ENCODE measurements at places on chromosomes 2 and 18.

DNA sequence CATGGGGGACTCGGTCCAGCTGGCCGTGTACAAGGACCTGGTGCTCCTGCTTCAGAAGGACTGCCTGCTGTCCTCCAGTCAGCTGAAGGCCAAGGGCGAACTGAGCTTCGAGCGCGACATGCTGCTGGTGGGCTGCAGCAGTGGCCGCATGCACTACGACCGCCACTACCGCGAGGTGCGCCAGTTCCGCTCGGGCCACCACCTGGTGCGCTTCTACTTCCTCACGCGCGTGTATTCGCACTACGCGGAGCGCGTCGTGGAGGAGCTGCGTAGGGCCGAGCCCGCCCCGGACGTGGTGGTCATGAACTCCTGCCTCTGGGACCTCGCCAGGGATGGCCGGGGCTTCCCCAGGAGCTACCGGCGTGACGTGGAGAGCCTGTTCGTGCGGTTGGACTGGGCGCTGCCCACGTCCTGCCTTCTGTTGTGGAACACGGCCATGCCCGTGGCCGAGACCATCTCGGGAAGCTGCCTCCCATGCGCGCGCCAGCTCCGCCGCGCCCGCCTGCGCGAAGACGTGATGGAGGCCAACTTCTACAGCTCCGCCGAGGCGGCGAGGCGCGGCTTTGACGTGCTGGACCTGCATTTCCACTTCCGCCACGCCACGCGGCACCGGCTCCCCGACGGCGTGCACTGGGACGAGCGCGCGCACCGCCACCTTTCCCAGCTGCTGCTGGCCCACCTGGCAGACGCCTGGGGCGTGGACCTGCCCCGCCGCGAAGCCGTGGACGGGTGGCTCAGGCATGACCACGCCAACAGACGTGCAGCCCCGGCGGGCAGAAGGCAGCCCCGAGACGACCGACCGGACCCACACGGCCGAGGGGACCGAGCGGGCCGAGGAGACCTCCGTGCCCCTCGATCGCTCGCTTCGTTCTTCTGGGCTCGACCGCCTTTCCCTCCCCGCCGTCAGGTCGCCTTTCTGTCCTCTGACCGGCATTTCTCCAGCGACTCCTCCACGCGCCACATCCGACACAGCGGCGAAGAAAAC, 293.9 kb upstream of the ERBB4 start:
- DNase-seq: no peak

DNA sequence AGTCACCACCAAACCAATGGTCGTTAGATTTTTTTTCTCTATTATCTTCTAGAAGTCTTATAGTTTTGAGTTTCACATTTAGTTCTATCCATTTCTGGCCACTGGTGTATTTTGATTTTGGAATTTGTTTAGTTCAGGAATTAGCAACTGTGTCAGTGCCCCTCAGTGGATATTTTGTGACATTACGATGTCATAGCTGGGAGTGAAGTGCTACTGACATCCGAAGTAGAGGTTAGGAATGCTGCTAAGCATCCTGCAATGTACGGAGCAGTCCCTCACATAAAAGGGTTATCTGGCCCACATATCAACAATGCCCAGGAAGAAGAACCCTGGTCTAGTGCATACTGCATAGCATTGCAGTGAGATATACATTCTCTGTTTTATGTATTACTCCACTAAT, 157.4 kb upstream of the RGPD4 start:
- DNase-seq: no peak

DNA sequence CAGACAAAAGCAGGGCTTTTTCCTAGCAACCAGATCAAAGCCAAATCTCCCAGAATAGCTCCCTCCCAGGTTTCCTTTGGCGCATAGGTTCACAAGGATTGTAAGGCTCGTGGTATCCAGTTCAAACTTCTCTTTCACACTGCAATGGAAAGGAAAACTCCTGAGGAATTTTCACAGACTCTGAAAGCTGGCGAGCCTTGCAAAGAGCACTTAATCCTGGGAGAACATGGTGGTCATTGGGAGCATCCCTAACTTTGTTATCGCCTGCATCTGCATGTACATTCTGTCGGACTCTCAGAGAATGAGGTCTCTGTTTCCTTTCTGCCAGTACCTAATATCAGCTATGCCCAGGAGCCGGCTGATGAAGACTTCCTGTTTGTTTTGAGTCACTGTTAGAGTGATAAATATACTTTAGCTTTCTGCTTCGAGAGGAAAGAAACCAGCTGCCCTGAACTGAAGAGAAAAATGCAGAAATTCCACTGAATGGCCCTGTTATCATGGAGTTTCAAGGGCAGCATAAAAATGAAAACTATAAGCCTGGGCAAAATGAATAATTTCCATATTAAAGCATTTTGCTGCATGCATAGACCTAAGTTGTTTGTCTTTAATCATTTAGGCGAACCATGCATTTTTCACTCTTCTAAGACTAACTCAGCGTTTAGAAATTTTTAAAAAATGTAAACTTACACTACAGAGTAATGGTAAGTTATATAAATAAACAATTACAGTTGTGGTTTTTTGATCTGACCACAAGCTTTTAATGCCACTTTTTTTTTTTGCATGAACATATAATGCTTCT, 76.4 kb upstream of the ZEB2 start:
- DNase-seq: no peak

GRCh38 chr2:14722904-14723570, 90.5 kb downstream of the LRATD1 start:
- no peak for DNase-seq

DNA sequence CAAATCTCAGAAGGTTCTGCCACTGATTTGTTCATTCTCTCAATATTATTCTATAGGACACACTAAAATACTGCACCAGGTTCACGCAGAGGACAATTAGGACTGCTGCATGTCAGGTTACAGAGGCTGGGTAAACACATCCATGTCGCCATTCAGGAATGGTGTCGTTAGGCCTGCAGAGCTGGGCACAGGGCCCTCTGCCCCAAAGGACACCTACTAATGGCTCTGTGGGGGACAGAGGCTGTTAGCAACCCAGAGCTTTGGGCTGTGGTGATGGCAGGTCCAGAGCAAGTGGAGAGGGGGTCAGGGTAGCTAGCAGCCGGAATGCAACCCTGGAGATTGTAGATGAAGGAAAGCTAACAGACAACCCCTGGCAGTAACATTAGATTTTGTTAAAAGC, 115.9 kb downstream of the TTC32 start:
- no peak for DNase-seq

DNA sequence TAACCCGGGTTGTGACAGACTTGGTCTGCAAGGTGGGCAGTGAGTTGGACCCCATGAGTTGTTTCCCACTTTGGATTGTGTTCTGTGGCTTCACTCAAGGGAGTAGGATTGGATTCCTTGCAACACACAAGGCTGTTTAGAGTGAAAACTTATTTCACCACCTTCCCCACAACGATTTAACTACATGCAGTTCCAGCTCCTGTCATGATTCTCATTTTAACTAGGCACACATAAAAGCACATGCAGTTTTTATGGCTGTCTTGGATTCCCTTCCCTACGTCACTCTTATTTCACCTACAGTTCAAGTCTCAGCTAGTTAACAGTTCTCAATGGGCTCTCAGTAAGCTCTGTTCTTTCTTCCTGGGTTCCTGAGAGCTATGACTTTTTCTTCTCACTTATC, 15.9 kb downstream of the EFEMP1 start:
- DNase-seq: no peak

GRCh38 chr2:162677476-162677875, 161.1 kb downstream of the KCNH7 start:
- DNase-seq: no peak

GRCh38 chr2:10882568-10882967, 29.2 kb upstream of the KCNF1 start:
- DNase-seq: no peak

- DNase-seq: no peak
These were observed 139.1 kb downstream of the NXPH2 start for GRCh38 chr2:138640921-138641676.

DNA sequence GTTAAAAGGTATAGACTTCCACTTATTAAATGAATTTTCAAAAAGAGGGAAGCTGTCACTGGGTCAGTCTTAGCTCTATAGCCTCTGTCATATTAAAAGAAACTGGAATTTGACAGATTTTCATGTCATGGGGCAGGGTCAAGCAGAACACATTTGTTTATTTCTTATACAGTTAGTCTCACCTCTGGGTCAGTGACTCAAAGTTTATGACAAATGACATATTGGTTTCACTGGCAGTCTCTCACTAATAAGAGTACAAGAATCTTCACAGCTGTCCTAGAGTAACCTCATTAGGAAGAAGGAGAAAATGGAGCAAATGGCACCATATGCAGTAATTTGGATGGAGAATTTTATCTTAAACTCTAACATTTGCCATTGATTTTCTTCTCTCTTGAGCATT, 63.2 kb downstream of the MBD2 start:
- DNase-seq: no peak

DNA sequence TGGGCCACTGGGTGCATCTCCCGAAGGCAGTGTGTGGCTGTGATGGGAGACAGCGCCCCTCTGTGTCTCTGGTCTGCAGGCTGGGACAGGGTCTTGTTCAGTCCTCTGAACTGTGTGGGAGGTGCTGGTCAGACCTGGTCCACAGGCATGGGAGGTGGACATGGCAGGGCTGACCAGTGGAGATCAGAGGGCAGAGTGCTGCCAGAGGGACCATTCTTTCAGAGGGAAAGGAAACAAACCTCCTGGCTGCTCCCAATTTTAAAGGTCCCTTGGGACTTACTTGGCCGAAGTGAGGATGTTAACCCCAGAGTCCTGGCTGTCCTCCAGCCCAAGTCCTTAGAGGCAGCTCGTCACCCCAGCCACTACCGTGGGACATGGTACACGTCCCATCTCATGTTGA, 4.0 kb downstream of the CAPN13 start:
- no peak for DNase-seq

GRCh38 chr2:185338104-185338503, 400.5 kb upstream of the FSIP2 start:
- no peak for DNase-seq

- DNase-seq: no peak
These were observed 24.2 kb downstream of the INO80C start for GRCh38 chr18:35473562-35473961.

DNA sequence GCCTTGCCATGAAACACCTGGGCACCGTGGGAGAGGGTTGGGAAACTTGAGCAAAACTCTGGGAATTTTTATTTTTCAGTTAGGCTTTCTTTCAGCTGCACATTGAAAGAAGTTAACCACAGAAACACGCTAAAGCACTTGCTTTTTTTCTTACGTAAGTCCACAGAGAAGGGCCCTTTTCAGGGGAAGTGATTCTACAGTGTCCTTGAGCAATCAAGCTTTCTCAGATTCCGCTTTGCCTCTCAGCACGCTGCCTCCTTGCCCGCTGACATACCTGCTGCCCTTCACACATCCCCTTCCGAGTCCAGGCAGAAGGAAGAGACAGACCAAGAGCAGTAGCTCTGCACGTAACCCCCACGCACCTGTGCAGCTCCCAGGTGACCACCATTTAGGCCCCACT, 135.5 kb upstream of the MYT1L start:
- DNase-seq: no peak

- no peak for DNase-seq
These were observed 31.7 kb downstream of the MYO1B start for GRCh38 chr2:191276792-191277465.

GRCh38 chr2:67498931-67499330, 101.8 kb downstream of the ETAA1 start:
- DNase-seq: no peak

GRCh38 chr2:210224591-210224940, 681 bp downstream of the ACADL start:
- no peak for DNase-seq

GRCh38 chr2:241939541-241939940, 70.0 kb downstream of the RTP5 start:
- DNase-seq: no peak

- DNase-seq: no peak
These were observed 118.8 kb downstream of the LDLRAD4 start for GRCh38 chr18:13337369-13337768.

GRCh38 chr2:129459200-129459876, 520.1 kb upstream of the RAB6C start:
- DNase-seq: no peak

DNA sequence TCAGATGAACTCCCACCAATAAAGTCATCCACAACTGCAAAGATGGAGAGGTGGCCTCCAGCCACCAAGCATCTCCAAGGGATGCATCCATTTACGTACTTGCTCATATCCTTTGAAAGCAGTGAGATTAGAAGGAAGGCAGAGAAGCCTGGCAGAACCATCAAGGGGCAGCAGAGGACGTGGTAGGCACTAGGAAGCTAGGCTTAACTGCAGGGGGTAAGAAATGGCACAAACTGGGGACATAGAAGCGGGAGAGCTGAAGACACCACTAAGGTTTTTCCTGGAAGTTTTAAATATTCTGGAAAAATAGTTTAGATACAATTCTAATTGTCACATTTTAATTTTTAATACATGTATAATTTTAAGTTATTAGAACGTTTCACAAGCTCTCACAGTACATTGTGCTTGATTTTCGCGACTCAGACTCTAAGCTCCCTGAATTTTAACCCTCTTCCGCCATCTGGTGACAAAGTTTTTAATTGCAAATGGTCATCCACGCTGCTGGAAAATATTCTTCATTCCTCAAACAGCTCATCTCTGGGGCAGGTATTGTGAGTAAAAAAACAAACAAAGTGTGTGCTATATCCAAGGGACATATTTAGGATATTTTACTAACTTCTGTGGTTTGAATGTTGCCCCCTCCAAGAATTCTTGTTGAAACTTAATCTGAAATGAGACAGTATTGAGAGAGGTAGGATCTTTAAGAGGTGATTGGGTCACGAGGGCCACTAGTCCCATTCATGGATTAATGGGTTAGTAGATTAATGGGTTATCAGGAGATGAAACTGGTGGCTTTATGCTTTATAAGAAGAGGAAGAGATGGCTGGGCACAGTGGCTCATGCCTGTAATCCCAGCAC, 1.6 kb upstream of the PSTPIP2 start:
- DNase-seq: peak; percentile 51

- no peak for DNase-seq
These were observed 61.7 kb downstream of the CD226 start for GRCh38 chr18:69885841-69886531.

- no peak for DNase-seq
These were observed 135.0 kb downstream of the LAMA3 start for GRCh38 chr18:23824240-23824639.

DNA sequence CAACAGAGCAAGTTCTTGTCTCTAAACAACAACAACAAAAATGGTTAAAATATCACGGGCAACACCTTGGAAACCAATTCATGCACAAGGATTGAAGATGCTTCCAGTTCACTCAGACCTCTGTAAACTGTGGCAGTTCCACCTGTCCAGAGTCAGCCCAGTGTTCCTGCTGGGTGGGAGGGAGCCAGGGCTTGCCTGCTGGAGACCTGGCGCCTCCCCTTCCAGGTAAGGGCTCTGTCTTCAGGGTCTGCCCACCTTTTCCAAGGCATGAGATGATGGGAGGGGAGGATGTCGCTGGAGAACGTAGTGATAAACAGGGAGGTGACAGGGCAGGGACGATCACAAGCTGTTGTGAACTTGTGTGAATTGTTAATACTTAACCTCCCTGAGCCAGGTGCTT, 9.8 kb upstream of the GPC1 start:
- DNase-seq: no peak

Data from mesothelial cell of epicardium (in vitro differentiated cells).